Stimulated activated CD8-positive, alpha-beta memory T cell treated with anti-CD3 and anti-CD28 coated beads, Interleukin-4, amount 100 ng/mL, for 1 hour (primary cell): ENCODE measurements at places on chromosomes 5 and 9.
A peak's percentile ranks its signal among the peaks of the same experiment; 100 is the strongest.

DNA sequence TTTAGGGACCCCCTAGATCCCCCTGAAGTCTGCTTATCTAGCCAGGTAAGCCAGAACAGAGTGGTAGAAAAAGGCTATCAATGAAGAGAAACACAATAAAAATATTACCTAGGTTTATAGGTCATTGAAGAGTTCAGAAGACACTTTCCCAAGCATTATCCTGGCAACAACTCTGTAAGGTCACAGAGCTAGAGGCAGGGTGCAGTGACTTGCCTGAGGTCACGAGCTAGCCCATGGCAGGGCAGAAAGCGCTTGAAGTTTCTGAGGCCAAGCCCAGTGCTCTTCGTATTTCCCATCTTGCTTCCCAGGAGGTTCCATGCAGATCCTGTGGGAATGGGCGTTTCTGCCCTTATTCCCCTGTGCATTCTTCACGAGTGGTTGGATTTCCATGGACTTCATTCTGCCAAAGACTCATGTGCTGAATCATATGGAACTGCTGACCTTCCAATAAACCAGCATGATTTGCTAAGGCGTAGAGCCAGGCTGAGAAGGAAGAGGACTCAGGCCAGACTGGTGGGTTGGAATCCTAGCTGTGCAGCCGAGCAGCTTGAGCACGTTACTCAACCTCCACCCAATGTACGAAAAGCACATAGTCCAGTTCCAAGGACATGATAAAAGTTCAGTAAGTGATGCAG lies 22.1 kb downstream of the TRMO start:
- no peak for DNase-seq

GRCh38 chr5:171857489-171857876 lies 71.9 kb downstream of the SMIM23 start:
- DNase-seq, result no peak

DNA sequence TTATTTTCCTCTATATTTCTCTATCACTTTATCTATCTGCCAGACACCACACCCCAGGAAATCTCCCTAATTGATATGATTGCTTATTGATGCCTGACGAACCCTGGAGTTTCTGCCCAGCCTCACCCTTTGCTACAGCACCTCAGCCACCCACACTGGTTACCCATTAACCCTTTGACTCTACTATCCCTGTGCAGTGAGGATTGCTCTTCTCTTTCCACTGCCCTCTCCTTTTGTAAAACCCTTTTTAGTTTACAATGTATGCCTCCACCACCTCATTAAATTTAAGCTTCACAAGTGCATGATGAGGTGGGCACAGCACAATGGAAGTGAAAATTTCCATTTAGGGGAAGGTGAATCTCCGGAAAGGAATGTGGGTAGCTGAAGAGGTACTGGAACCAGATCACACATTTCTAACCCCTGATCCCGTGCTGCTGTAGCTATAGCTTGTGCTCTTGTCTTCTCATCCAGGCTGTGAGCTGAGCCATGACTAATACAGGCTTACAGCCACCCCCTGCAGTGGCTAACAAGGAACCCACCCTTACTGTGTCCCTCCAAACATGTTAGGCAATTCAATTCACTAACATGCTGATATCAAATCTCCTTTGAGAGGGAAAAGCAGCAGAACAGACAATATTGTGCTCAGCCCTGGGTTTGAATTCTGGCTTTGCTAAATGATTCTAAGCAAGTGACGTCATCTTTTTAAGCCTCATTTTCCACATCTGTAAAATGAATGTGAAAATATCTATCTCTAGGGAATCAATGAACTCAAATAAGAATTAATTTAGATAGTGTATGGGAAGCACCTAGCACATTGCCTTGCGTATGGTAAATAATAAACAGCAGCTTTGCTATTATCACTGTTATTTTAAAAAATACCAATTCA lies 186.9 kb upstream of the TRIM32 start:
- DNase-seq, result no peak

- no peak for DNase-seq
These were observed 84.2 kb downstream of the TRPM6 start for GRCh38 chr9:74803376-74804017.

DNA sequence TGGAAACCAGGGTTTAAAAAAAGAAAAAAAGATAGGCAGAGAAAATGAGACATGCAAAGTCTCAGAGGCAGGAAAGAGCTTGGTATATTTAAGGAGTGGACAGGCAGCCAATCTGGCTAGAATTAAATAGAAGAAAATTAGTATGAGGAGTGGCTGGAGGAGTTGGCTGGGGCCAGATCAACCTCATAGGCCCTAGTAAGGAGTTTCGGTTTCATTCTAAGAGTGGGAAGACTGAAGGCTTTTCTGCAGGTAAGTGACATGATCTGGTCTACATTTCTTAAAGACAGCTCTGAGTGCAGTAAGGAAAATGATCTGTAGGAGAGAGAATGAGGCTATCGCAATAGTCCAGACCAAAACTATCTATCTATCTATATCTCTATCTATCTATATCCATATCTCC lies 27.5 kb downstream of the ADRB2 start:
- DNase-seq, result no peak

DNA sequence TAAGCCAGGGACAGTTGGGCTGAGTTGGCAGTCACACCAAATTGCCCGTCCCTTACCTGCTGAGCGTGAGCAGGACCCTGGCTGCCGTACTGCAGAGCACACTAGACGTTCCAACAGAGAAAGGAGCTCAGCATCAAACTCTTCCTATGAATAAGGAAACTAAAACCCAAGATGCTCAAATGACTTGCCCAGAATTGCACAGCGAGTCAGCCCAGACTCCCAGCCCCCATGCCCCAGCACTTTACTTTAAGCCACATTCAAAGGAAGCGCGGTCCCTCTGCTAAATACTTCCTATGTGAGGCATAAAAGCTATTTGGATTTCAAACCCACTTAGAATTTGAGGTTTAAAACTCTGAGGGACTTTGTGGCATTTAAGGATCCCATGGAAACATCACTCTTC lies 23.9 kb downstream of the PAX5 start:
- no peak for DNase-seq

DNA sequence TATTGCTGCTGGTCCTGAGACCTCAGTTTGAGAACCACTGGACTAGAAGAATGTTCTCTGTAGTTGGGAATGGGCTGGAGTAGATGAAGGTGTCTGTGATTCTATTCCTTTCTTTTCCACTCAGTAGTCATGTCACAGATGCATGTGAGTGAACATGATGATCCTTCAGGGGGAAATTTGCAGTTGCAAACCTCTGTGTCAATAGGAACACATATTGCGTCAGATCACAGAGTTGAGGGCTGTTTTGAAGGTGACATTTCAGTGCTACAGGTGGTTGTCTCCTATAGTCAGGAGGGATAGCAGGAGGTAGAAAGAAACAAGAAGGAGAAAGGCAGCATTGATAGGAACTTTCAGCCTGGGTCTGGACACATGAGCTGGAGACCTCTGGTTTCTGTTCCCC lies 239.3 kb downstream of the ARHGEF28 start:
- DNase-seq, result no peak

GRCh38 chr5:989961-990530 lies 18.6 kb upstream of the NKD2 start:
- no peak for DNase-seq

DNA sequence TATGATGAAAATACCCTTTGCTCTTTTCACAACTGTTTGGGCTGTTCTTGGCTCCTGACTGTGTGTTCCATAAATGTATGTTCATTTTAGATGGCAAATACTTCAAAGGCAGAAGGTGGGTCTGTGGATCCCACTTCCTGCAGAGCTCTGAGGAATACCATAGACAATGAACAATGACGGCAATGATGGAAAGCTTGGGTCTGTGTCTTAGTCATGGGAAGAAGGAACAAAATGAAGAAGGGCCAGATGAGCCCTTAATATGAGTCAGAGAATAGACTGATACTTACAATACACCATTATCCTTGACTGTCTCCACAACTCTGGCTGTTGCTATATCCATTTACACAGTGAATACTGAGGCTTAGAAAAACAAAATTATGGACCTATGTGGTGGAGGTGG lies 126.0 kb downstream of the SLIT3 start:
- DNase-seq, result no peak

- no peak for DNase-seq
These were observed 422.1 kb downstream of the PDE4D start for GRCh38 chr5:59471463-59471862.

- DNase-seq, result no peak
These were observed 12.3 kb downstream of the KIF4B start for GRCh38 chr5:155025895-155026294.

DNA sequence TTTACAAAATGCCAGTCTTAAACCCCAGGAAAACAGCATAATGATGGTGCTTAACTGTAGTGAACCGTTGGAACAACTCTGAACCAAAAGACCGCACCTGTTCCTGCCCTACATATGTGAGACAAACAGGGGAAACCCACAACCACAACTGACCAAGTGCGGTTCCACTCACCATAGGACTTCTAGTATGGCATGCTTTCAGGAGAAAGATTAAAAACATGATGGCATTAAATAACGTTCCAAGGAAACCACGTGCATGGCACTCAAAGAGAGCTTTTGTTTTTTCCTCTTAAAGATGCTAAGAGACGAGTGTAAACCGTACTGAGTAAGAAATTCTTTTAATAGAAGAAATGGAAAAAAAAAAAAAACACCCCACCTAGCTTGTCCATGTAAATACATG lies 119.8 kb downstream of the SSBP2 start:
- peak; percentile 1 for DNase-seq

GRCh38 chr9:125758986-125759763 lies 12.0 kb downstream of the PBX3 start:
- DNase-seq, result no peak

DNA sequence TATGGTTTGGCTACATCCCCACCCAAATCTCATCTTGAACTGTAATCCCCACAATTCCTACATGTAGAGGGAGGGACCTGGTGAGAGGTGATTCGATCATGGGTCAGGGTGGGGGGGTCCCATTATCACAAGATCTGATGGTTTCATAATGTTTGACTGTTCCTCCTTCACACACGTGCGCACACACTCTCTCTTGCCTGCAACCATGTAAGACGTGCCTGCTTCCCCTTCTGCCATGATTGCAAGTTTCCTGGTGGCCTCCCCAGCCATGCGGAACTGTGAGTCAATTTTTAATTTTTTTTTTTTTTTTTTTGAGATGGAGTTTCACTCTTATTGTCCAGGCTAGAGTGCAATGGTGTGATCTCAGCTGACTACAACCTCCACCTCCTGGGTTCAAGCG lies 27.0 kb downstream of the FAM169A start:
- DNase-seq, result no peak

DNA sequence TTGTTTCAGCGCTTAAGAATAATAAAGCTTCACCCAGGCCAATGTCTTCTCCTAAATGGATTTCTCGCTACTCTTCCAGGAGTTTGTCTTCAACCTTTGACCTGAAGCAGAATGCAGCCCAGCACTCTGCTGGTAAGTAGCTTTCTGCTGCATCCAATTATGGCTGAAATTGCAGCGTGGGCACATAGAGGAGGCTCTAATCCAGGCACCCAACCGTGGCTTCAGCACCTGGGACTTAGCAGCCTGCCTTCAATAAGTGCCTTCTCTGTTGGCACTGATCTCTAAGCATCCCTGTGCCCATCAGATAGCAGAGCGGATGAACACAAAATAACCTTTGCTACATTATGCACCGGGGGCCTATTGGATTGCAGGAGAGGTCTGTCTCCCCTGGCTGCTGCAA lies 105.2 kb downstream of the TRIM32 start:
- DNase-seq, result no peak

DNA sequence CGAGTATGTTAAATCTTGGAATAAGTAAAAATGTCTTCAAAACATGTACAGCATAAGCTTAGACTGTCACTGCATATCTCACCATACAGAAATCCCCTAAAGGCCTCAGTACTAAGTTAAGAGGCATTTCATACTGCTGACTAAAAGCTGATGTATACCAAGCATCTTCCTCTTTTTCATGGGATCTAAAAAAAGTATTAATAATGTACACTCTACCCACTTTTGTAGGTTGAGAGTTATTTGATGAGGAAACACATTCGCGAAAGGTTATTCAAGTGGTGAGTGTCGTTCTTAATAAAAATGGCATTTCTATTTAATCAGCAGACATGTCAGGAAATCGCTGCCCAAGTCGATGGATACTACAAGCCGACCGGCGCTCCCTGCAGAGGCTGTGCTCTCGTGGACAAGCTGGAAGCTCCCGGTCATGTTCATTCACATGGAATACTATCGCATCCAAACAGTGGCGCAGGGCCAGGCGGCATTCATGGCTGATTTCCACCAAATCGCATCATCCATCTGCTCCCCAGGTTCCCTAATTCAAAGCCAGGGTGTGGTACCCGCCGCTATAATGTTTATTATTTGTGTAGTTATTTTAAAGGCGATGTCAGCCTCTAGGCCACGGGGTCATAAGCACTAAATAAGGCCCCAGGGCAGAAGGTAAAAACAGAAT lies 724 bp downstream of the SGTB start:
- DNase-seq, result no peak

- no peak for DNase-seq
These were observed 3.7 kb downstream of the ANXA1 start for GRCh38 chr9:73155377-73155776.

GRCh38 chr5:67031057-67031443 lies 165.5 kb downstream of the CD180 start:
- no peak for DNase-seq

DNA sequence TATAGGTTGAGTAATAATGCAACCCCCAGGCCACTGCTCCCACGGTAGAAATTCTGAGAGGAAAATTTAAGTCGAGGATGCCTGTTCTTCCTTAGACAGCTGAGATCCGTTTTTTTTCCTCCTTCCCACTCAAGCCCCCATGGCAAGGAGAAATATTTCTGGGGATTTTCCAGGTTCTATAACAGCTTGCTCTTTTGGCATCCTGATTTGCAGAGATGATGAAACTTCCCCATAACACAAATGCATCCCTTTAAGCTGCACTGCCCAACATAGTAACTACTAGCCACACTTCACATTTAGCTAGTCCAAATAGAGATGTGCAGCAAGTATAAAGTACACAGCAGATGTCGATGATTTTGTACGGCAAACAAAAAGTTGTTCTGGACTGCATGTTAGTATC lies 32.5 kb upstream of the GNA14 start:
- no peak for DNase-seq

- DNase-seq, result no peak
These were observed 406.3 kb upstream of the ADAMTSL1 start for GRCh38 chr9:18067548-18068120.

GRCh38 chr5:38921174-38921573 lies 75.4 kb downstream of the OSMR start:
- DNase-seq, result no peak

DNA sequence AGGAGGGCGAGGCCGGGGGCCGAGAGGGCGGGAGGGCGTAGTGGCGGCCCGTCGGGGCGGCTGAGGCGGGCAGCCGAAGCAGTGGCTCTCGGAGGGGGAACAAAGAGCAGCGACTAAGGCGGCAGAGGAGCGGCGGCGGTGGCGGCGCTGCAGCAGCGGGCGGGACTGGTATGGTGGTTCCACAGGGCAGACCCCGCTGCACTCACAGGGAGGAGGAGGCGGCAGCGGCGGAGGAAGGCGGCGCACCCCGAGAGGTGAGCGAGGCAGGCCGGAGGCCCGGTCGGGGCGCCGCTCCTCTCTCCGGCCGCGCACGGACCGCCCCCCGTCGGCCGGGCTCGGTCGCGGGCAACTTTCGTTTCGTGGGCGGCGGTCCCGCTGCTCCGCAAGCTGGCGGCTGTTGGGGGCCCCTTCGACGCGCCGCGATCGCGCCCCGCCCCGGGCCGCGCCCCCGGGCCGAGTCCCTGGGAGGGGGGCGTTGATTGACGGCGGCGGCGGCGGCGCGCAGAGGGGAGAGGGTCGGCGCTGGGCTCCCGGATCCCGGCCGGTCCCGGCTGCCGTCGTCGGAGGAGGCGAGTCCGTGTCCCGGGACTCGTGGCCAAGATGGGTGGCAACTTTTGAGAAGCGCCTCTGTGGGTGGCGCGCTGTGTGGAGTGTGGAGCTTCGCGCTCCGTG lies 467 bp downstream of the CNOT6 start:
- DNase-seq, result peak; percentile 17
